ENCODE measurements at places on chromosomes 16 and 17.
A peak's percentile ranks its signal among the peaks of the same experiment; 100 is the strongest.

- DNase-seq = no peak
Measured at GRCh38 chr17:11925262-11926021, 71.8 kb downstream of the ZNF18 start.

- DNase-seq = no peak
Measured at GRCh38 chr16:84844559-84845495, 25.0 kb downstream of the CRISPLD2 start.

DNA sequence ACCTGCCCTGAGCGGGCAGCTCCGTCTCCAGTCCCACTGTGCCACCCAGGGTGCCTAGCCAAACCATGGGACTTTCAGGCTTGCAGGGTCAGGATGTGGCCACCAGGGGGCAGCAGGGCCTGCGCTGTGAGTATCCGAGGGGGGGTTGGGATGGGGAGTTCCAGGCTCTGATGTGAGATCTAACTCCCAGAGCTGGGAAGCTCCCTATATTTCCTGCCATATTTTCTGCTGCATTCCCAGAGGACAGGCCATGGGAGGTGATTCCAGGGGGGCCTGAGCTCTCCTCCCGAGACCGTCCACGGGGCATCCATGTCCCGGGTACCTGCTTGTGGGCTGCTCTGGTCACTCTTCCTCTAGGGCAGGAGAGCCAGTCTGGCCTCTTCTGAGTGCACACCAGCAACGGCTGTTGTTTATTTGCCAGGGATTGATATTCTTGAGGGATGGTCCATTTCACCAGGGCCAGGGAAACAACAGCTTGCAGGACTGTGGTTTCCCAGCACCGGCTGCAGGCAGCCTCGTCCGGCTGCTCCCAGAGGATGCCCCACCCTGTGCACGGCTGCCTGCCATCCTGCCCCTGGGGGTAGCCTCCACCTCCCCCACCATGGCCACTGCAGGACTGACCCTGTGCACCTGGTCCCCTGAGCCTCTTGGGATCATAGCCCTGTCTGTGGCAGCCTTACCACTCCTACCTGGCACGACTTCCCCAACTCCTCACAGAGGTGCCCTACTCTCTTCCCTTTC is 1.2 kb downstream of the GPR142 start:
- DNase-seq = peak; percentile 82

DNA sequence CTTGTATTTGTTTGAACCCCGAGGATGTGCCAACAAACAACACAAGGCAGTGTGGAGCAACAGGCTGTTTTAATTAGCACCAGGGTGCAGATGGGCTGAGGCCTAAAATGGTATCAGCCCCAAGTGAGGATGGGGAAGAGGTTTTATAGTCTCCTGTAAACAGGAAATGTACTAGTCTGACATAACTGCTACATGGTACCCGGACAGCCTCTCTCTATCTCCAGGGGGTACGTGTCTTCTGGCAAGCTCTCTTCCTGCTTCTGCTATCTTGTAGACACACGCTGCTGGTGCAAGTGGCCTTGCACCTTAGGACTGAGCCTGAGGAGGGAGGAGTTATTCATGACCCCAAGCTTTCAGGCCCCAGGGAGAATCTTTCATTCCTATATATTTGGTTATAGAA is 2451.0 kb downstream of the TP53TG3F start:
- no peak for DNase-seq

DNA sequence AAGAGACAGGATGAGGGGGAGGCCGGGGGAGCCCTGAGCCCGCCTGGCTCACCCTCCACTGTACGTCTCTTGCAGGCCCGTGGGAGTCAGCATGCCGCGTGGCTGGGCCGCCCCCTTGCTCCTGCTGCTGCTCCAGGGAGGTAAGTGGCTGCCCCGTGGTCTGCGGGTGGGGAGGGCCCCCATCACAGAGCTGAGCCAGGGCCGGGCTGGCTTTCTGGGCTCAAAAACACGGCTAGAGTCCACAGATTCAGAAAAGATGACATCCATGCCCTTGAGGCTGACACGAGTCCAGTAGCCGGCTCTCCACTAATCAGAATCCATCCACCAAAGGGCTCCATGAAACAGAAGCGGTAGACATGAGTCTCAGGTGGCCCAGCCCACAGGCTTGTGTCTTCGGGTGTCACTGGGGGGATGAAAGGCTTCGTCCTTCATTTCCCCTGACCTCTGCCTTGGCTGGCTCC is 28.0 kb downstream of the IL21R start:
- DNase-seq = peak; percentile 9

DNA sequence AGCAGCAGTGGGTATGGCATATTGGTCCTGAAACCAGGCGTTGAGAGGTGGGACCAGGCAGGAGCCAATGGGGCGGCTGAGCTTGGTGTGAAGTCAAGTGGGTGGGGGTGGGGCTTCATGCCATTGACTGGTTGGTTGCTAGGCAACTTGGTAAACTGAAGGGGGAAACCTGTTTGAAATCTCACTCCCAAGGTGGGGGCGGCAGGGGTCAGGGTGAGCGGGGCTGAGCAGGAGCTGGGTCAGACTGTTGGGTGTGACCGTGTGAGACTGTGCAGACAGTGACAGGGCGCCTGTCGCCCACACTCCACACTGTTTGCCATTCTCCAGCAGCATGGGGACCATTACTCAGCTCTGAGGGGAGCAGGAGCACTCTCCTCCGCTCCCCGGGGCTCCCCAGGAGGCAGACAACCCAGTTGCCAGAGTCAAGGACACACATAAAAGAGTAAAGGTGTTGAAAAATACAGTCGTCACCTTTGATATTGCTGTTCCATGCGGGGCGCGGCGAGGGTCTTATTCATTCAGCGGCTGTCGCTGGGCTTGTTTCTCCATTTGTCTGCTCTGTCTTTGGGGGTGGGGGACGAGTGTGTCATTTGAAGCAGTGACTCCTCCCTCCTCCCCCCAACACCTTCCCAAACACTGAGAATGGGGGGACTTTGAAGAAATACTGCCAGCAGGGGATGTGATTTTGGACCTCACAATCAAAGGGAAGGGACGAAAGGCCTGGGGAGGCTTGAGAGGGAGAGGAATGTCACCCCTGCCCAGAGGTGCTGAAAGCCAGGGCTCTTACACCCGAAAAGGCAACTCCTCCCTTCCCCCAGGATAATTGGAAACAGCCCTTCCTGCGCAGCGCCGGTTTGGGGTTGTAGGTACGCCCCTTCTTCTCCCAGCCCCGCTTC is 1.2 kb upstream of the EFNB3 start:
- peak; percentile 24 for DNase-seq

- DNase-seq = no peak
Measured at GRCh38 chr16:11202260-11203091, 53.5 kb downstream of the SOCS1 start.

- no peak for DNase-seq
Measured at GRCh38 chr17:16934836-16935235, 37.1 kb downstream of the TNFRSF13B start.

DNA sequence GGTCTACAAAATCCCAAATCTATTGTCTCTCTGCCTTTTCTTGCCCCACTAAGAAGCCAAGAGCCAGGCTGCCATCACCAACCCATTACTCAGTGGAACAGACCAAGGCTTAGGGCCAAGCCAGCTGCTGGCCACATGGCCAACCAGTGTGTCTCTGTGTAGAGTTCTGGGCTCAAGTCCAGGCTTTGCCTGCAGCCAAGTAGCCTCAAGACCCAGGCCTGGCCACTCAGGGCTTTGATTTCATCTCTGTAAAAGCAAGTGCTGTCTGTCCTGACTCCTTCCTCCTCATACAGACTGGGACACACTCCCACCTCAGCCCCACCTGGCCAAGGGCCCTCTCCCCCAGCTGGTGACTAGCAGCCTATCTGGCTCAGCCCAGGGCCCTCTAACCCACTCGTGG is 14.6 kb downstream of the SREBF1 start:
- DNase-seq = no peak

DNA sequence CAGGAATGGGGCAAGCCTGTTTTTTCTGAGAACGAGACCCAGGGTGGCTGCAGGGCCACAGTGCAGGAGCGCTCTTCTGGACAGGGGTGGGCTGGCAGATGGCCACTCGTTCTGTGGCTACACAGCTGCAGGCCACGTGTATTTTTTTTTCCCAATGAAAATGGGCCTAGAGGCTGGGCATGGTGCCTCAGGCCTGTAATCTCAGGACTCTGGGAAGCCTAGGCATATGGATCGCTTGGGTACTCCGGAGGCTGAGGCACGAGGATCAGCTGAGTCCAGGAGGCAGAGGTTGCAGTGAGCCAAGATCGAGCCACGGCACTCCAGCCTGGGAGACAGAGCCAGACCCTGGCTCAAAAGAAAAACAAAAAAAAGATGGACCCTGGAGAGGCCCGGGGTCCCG is 6.8 kb downstream of the UNKL start:
- no peak for DNase-seq

GRCh38 chr17:39772415-39772814 is 34.7 kb downstream of the GRB7 start:
- DNase-seq = no peak

DNA sequence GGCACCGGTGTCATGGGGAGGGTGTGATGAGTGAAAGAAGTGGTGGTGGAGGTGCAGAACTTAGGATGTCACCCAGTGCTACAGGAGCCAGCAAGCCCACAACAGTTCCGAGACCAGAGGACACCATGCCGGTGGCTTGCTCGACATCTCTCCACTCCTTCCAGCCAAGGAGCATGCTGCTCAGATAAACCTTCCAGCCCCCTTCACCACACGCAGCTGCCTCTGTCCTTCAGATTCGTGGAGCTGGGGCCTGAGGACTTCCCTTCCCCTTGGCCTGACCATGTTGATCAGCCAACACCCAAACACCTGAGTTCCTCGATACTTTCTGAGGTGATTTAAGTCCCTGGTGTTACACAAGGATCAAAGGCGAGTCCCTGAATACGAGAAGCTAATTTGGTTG is 188.8 kb upstream of the FOXF1 start:
- no peak for DNase-seq

- DNase-seq = peak; percentile 19
Measured at GRCh38 chr17:44830359-44831288, 537 bp upstream of the GJC1 start.

DNA sequence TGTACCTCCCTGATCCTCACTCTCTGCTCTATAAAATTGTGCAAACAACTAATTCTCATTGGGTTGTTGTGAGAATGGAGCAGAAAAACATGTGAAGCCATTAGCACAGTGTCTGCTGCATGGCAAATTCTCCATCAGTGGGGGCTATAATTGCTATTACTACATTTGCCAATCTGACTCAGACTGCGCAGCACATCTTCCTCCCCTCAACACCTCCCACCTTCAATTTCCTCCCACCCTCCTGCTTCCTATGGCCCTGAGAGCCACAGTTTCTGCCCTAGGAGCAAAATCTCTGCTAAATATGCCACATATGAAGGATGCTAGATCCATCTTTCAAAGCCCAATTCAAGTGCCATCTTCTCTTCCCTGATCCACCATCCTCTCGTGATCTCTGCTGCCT is 37.0 kb downstream of the ABCC12 start:
- no peak for DNase-seq

- DNase-seq = no peak
Measured at GRCh38 chr16:27027971-27028370, 38.8 kb upstream of the C16orf82 start.

GRCh38 chr16:64196444-64196843 is 925.4 kb downstream of the CDH11 start:
- no peak for DNase-seq

GRCh38 chr17:1906662-1907101 is 76.9 kb downstream of the RPA1 start:
- DNase-seq = no peak

DNA sequence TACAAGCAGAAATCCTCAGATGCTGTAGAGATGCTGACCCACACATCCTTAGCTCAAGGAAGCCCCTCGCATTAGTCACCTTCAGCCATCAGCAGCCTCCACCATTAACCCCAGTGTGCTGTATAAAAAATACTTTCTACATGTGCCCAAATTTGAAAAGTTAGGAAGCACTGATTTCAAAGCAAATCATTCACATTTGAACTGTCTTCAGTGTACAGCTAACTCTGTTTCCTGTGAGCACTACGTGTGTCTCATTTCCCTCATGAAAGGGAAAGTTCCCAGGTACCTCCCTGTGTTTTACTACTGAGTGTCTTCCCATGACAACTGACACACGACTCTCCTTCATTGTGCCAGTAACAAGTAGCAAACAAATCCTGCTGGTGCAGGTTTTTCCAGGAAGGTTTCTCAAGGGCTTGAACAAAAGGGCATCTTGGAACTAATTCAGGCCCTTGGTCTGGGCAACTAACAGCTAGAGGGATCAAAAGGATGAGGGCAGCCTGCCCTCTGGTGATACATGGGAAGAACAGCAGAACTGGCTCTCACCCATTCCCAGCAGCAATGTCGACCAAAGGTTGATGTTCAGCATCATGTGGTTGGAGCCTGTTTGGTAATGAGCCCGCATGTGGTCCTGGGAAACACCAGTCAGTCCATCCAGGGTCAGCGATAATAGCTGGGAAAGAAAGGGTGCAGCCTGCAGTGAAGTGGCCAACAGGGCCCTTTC is 4.0 kb downstream of the SLC35B1 start:
- peak; percentile 26 for DNase-seq

- DNase-seq = no peak
Measured at GRCh38 chr17:10603931-10604330, 53.2 kb downstream of the MYH3 start.

GRCh38 chr16:87586201-87586782 is 16.0 kb upstream of the JPH3 start:
- no peak for DNase-seq

GRCh38 chr16:67384778-67385510 is 8.4 kb downstream of the TPPP3 start:
- no peak for DNase-seq

DNA sequence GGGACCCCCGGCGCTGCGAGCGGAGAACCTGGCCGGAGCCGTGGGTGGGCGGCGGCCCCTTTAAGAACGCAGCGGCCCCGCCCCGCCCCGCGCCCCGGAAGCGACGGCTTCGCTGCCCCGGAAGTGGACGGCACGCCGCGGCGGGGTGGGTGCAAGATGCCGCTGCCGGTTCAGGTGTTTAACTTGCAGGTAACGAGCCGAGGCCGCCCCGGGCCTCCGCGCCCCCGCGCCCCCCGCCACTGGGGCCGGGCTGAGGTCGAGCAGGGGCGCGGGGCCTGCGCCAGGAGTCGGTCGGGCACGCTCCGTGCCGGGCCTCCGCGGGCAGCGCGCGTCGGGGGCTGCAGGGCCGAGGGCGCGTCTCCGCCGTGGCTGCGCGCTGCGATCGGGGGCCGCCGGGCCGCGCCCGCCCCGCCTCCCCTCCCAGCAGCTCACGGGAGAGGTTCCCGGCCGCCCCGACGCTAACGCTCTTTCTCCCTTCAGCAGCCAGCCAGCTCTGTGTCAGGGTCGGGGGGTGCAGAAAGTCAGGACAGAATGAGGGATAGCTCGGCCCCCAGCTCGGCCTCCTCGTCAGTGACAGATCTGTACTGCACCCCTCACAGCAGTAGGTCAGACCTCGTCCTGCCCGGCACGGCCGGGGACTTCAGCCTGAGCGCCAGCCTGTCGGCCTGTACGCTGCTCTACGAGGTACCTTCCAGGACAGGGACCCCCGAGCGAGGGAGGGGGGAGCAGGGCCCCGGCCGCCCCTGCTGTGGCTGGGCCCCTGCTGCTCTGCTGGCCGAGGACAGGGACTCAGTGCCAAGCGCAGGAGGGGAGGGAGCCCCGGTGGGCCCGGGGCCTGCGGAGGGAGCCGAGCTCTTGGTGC is at the start of the genes GPS1 and RFNG:
Gene GPS1 (plus strand): TSS at position 123 of the 862 bp plus-strand sequence. CDS start 34 bp downstream, at position 157.
Gene RFNG (minus strand): TSS at position 36 of the 862 bp plus-strand sequence. CDS start 45 bp downstream, outside the sequence.
- DNase-seq = peak; percentile 86

- no peak for DNase-seq
Measured at GRCh38 chr17:27498615-27499309, 42.5 kb downstream of the KSR1 start.

Data from activated CD4-positive, alpha-beta memory T cell treated with anti-CD3 and anti-CD28 coated beads for 36 hours (primary cell).